ENCODE measurements at places on chromosomes 5 and 9.

- DNase-seq: no peak
Observed at GRCh38 chr9:125985142-125985997, 238.2 kb downstream of the PBX3 start.

DNA sequence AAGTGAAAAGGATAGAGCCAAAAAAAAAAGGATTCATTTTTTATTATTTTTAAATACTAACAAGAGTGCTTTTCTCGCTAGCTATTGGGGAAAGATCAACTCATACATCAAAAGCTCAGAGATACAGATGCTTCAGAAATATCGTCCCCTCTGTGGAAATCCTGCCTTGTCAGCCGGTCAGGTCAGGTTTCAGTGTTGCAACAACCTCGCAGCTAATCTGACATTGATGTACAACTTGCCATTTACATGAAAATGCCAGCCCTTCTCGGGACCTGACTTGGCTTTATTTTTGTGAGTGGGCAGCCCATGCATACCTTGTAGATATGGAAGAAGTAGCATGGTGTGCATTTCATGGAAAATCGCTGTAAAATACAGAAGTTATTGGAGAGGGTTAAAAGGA is 358.8 kb upstream of the ADAMTS16 start:
- DNase-seq: no peak

- no peak for DNase-seq
Observed at GRCh38 chr9:28779243-28779642, 1206.0 kb upstream of the C9orf72 start.

DNA sequence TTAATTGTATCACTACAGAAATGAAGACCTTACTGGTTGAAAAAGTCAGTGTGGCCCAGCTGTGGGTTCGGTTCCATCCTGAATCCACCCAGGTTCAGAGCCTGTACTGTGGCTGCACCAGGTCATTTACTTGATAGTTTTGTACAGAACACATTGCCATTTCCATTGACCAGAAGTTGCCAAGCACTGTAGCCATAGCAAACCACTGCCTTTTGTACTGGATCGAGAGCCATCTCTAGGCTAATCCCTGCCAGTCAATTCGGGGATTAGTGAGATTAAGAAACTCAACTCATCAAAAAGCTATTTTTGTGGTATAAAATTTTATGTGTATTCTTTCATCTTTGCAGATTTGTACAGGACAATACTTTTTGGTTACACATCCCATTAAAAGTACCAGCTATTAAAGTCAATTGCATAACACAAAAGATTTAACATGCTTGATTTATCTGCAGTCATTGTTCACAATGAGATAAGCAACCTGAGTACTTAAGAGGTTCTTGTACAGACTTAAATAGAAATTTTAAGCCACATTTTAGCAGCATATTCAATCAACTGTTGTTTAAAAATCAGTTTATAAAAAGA is 108.5 kb upstream of the OTULINL start:
- no peak for DNase-seq

GRCh38 chr5:151328734-151329133 is 18.6 kb downstream of the SLC36A2 start:
- no peak for DNase-seq

DNA sequence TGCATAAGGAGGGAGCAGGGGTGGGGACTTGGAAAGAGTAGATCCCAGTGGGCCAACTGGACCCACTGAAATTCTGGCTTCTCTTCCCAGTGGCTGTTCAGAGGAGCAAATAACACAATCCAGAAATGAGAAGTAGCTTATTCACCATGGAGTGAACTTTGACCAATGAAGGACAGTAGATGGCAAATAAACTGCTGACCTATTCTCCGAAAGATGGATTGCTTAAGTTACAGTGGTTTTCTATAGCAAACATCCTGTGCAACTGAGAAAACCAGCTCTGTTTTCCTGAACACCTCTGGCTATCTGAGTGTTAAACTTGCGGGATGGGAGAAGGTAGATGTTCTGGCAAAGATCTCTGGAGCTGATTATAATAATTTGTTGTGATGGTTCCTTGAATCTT is 325.1 kb downstream of the SPATA31D1 start:
- DNase-seq: no peak

All from activated naive CD8-positive, alpha-beta T cell treated with anti-CD3 and anti-CD28 coated beads, Interleukin-2, amount 50 U/mL, for 16 hours (primary cell).